ENCODE measurements at places on chromosomes 7 and 10. TPM values are rescaled to one million over a fixed set of nuclear protein-coding genes. Genes with fewer than 3 reads are reported as not detected.

Gene CNPY1
- total RNA-seq, result not detected

Gene SLC13A4
- total RNA-seq, result under 0.01 TPM

Gene MOGAT3
- total RNA-seq, result not detected

Gene GIMAP1
- total RNA-seq, result 0.97 TPM

Gene STEAP4
- total RNA-seq, result 6.3 TPM

Gene IQUB
- total RNA-seq, result 0.27 TPM

Gene VWA2
- 4.2 TPM for total RNA-seq

Gene GIMAP7
- total RNA-seq, result 0.64 TPM

Gene NODAL
- total RNA-seq, result not detected

Gene NPY4R2
- not detected for total RNA-seq

Gene C10orf105
- not detected for total RNA-seq

Gene EPO
- not detected for total RNA-seq

Gene ODAD2
- total RNA-seq, result not detected
